ENCODE measurements at places on chromosomes 7 and 10.

- no peak for DNase-seq
Measured at GRCh38 chr7:3188946-3189345, 112.1 kb upstream of the SDK1 start.

GRCh38 chr10:124414076-124414475, 4.6 kb downstream of the OAT start:
- DNase-seq: no peak

- DNase-seq: no peak
Measured at GRCh38 chr7:101112233-101112632, 14.7 kb upstream of the SERPINE1 start.

GRCh38 chr10:48285710-48286109, 11.2 kb upstream of the FRMPD2 start:
- no peak for DNase-seq

GRCh38 chr7:47218378-47219176, 363.3 kb downstream of the TNS3 start:
- DNase-seq: no peak

DNA sequence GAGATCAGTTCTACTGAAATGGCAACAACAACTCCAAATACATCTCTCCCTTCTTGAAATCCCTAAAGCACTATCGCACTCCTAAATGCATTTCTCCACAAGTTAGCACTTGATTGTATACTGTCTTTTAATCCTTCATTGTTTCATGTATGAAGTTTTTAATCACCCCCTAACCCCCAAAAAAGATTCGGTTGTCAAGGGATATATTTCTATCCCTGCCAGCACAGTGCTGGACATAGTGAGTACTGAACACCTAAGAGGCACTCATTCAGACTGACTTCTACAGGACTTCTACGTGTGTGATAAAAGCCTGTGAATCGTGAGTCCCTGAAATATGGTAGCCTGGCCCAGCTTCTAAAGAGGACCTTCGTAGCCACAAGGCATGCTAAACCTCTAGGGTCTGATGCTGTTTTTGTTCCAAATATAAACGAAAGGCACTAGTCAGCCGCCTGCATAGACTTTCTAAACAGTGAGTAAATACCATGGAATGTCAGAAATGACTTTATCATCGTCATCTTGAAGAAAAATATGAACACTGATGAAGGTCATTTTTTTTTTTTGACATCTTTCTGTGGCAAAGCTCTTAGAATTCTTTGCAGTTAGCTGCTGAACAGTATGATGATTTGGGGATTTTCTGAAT, 14.6 kb upstream of the ZSCAN21 start:
- no peak for DNase-seq

DNA sequence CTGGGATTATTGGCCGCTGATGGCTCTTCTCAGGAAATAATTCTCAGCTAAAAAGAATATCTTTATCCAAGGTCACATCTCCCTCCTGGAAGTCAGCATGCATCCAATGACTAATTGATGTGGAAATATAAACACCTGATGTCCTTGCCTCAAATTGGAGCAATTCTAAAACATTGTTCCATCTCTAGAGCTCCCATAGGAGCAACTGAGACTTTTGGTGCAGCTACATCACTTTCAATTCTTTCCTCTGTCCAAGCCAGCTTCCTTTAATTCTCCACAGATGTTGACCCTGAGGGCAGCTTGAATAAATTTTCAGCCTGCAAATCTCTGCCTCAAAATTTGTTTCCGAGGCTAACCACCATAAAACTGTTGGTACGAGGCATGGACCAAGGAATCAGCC, 43.9 kb upstream of the KCND2 start:
- DNase-seq: no peak

DNA sequence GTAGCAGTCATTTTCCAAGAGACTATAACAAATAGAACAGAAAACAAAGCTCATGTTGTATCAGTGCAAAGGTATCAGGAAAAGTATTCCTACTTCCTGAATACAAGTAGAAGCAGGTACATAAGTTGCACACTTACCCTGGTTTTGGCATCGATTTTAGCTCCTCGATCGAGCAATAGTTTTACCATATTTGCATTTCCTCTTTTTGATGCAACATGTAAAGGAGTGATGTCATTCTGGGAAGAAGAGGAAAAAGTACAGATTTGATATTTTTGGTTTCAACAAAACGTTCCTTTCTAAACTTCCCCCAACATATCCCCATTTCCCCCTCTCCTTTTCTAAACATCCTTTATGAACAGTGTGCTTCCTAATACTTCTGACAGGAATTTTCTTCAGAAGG, 155.1 kb downstream of the ANK3 start:
- no peak for DNase-seq

DNA sequence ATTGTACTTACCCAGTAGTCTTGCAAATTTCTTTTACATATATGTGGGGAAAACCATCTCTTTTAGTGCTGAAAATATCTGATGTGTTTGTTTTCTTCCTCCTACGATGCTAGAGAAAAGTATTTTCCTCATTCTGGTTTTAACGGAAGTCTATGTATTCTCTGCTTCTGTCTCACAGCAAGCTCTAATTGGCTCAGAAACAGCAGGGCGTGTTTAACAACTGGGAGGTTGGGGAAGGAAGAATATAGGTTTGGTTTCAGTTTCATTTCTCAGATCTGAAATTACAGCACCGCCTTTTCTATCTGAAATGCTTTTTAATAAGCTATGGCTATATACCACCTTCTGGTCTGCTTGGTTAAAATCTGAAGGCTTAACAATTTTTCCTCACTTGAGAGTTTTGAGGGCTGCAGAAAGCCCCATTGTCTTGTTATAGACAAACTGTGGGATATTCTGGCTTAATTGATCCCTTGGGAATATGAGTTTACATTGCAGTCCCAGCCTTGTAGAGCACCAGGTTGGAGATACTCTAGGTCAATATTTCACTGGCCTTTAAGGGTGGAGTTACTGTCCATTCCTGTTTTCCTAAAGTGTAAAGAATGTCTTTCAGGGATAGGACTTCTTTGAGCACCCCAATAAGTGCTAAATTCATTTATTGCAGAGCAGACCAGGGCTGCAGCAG, at the start of gene SAMD9:
Gene SAMD9, minus strand, starts transcription at position 128 of the 679 bp plus-strand sequence. CDS start 11,882 bp downstream, outside the sequence.
- DNase-seq: no peak

GRCh38 chr7:127844707-127845331, 186.4 kb downstream of the LRRC4 start:
- no peak for DNase-seq

Measured in substantia nigra (tissue), 51 donors.